NCI-H1092 (cell line): ENCODE measurements at places on chromosomes 7 and 10.

GRCh38 chr10:56522166-56522565, 161.1 kb upstream of the ZWINT start:
- no peak for DNase-seq

DNA sequence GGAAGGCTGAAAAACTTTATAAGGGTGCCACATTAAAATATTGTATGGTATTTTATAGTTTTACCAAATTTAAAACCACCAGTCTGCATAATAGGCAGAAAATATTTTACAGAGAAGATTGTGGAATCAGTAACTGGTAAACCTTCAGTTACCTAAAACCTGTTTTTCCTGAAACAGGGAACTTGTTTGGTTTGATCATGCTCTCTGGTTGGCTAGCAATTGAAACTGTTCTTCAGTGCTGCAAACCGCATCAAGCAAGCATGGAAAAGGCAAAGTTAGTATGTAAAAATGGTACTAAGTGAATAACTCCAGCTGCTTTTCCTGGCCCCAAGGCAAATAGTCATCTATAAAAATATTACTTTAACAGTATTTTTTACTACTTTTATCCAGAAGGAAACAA, 316.9 kb upstream of the LRRN3 start:
- no peak for DNase-seq

DNA sequence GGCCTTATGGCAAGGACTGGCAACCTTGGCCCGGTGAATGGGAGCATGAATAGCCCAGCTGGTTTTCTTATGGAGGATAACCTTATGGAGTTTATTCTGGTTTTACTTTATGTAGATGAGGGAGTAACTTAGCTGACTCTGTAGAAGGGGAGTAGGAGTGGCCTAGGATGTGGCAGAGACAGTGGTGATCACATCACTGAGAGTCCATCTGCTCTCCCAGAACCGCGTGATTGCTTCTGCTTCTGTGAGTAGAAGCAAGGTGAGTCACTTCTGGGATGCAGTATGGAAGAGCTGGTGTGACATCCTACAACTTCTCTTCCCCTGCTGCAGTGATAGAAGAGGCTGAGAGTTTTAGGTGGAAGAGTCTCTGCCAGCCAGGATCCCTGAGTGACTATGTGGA, 129.2 kb downstream of the RPS24 start:
- DNase-seq = no peak

DNA sequence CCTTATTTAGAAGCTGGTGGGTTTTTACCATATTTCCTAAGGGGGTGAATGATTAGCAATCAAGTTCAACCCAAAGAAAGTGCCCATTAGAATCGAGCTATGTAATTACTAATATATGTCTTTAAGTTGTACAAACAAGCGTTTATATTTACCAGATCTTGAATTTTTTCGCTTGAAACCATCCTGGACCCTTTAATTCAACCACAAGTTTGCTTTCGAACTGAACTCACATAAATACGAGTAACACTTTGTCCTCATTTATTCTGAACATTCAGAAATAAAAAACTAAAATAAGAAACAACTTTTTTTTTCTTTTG, 1.5 kb downstream of the SRI start:
- no peak for DNase-seq

- DNase-seq = no peak
These were observed 2.4 kb downstream of the EIF4H start for GRCh38 chr7:74176555-74176954.

DNA sequence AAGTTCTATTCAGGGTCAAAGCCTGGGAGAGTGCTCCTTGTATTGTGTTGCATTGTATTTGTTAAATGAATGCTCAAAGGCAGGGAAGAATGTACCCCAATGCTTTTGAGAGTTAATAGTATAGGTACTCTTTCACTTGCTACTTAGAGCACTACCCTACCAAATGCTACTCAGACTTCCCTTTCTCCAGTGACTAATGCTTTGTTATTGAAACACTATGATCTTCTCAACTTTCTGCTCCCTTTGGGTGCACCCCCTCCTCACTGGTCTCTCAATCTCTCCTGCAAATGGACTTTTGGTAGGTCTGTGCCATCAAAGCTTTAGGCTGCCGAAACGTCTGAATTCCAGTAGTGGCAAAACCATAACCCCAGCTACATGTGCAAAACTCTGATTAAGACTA, 177.7 kb upstream of the AHR start:
- no peak for DNase-seq
